ENCODE measurements at places on chromosomes 12 and 14.
A peak's percentile ranks its signal among the peaks of the same experiment; 100 is the strongest.

- DNase-seq = no peak
Measured at GRCh38 chr14:52596320-52596719, 43.7 kb downstream of the GPR137C start.

DNA sequence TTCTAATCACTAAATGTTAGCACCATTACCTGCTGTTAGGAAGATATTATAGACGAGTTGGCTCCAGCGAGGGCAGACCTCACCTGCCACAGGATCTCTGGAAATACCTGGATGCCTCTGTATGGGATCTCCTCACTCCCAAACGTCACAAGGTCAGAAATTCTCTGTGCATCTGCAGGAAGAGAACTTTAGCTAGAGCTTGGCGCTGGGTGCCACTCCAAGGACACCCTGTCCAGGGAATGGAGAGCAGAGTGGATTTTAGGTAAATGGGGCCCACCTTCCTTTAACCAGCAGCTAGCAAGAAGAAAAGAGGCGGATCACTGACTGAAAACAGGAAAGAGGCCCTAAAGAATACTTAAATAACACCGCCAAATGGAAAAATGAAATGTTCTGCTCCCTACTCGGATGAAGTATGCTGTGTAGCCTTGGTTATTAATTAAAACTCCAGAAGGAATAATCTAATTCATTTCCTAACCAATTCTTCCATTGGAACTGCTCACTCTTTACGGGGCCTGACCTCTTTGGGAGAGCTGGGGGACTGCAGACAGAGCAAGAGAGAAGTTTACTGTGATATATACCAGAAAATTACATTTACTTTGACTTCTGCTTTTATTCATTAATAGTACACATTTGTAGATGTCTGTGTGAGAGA is 4.2 kb upstream of the FOXG1 start:
- DNase-seq = no peak

GRCh38 chr12:72723732-72724131 is 451.6 kb downstream of the TRHDE start:
- DNase-seq = no peak

- DNase-seq = no peak
Measured at GRCh38 chr14:68939893-68940613, 39.0 kb downstream of the ACTN1 start.

DNA sequence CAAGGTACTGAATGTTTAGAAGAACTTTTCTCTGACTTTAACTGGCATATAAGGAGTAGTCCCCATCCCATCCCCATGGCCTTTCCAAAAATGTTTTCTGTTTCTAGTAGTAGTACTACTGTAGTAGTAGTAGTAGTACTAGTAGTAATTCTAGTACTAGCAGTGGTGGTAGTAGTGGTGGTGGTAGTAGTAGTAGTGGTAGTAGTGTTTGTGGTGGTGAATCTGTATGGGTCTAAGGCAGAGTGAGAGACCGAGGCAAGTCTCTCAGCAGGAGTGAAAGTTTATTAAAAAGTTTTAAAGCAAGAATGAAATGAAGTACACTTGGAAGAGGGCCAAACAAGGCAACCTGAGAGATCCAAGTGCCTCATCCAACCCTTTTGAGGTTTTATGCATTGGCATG is 58.6 kb downstream of the FOXN4 start:
- no peak for DNase-seq

DNA sequence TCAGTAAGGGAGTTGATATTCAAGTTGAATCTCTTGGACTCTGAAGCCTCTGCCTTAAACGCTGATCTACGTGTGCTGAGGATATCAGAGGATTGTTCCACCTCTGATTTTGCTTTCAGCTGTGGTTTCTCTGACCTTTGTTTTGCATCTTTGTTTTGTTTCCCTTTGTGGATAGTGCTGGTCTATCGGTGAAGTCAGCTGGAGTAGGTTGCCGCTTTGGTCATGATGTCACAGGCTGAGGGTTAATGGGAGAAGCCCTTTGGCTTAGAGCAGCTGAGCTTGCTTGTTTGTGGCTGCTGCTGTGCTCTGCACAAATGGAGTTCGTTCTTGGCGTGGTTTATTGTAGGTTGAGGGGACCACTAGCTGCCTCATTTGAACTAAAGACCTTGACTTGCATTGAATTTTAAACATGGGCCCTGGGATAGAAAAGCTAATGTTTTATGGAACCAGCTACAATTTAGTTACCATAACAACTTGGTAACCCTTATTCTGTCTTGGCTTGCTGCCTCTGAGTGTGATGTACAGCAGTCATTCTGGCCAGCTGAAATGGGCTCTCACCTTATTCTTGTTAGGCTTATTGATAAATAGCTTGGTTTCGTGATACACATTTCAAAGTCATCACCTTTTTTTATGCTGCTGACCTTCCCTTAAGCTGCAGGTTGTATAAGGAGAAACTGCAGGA is 284.5 kb upstream of the E2F7 start:
- no peak for DNase-seq

DNA sequence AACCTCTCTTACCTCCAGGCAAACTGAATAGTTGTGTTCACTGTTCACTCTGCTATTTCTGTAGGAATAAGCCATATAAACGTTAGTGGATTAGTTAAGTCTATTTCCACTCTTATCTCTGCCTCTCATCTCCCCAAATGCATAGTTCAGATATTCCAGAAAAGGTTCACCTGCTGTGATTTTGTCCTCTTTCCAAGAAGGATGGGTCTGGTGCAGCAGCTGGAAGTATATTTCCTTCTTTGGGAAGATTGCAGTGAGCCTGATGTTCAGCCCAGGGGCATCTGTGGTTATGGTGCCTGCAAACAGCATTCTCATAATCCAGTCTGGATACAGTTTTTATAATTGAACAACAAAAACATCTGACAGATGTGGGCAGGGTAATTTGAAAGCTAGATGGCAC is 97.7 kb downstream of the TPH2 start:
- no peak for DNase-seq

- DNase-seq = no peak
Measured at GRCh38 chr12:75823475-75823874, 208.1 kb downstream of the PHLDA1 start.

GRCh38 chr12:2967651-2968050 is 8.5 kb downstream of the TEAD4 start:
- no peak for DNase-seq

DNA sequence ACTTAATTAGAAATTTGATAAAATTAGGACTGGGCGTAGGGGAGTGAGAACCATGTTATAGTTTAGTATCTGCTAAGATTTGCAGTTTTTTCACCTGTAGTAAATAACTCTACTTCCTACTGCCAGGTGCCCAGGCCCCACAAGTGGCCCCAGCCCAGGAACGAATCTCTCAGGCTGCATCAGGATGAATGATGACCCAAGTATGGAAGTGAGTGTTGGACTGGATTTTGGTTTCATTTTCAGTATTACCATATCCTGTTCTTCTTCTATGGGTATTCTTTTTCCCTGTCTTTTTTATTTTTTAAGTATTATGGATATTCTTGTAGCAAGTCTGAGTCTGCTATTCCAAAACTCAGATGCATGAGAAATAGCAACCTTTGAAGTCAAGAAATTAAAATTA is 120.3 kb upstream of the BCAT1 start:
- no peak for DNase-seq

DNA sequence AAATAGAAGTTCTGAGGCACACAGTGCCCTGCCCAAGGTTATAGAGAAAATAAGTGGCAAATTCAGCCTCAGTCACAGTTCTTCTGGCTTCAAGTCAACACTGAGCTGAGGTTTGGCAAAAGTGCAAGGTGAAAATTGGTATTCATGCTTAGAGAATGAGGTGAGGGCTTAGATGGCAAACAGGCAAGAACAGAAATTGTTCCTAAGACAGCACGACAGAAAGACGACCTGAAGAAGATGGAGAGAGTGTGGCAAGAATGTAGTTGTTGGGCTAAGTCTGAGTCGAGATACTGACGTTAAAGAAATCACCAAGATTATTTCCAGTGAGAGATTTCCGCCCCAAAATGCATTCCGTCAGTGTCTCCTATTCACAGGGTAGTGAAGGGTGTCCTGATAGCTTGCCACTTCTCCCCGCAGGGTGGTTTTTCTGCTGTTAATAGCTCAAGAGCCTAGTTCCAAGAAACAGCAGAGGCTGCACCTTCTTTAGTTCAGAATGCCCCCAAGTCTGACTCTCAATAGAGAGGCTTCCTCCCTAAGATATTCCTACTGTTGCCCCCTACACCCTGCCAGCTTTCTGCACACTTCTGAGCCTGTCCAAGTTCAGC is 260.8 kb upstream of the AMIGO2 start:
- DNase-seq = no peak

- no peak for DNase-seq
Measured at GRCh38 chr12:75917715-75918114, 113.9 kb downstream of the PHLDA1 start.

GRCh38 chr12:29317556-29318363 is 63.2 kb downstream of the ERGIC2 start:
- DNase-seq = peak; percentile 58

- no peak for DNase-seq
Measured at GRCh38 chr12:124963211-124963610, 25.7 kb downstream of the DHX37 start.

- DNase-seq = no peak
Measured at GRCh38 chr14:104894331-104895206, 29.5 kb downstream of the CEP170B start.

DNA sequence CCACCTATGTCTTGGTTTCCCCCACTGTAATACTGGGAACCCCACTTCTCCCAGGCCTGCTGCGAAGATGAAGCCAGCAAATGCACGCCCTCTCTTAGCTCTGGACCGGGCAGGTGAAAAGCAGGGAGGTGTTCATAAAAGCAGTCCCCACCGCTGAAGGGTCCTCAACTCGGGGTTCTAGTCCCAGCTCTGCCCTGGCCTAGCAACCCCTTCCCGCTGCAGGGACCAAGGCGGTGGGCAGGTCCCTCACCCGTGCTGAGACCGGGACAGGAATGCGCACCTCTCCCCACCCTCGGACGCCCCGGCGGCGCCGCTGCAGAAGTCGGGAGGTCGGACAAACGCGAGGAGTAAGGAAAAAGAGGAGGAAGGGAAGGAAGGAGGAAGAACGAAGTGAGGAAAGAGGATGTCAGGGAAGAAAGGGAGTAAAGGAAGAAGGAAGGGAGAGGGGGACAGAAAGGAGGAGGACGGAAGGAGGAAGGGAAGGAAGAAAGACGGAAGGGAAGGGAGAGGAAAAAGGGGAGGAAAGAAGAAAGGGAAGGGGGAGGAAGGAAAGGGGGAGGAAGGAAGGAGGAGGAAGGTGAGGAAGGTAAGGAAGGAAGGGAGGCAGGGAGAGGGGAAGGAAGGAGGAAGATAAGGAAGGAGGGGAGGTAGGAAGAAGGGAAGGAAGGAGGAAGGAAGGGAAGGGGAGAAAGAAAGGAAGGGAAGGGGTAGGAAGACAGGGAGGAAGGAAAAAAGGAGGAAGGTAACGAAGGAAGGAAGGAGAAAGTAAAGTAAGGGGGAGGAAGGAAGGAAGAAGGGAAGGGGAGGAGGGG is 701 bp downstream of the SPRING1 start:
- DNase-seq = no peak

DNA sequence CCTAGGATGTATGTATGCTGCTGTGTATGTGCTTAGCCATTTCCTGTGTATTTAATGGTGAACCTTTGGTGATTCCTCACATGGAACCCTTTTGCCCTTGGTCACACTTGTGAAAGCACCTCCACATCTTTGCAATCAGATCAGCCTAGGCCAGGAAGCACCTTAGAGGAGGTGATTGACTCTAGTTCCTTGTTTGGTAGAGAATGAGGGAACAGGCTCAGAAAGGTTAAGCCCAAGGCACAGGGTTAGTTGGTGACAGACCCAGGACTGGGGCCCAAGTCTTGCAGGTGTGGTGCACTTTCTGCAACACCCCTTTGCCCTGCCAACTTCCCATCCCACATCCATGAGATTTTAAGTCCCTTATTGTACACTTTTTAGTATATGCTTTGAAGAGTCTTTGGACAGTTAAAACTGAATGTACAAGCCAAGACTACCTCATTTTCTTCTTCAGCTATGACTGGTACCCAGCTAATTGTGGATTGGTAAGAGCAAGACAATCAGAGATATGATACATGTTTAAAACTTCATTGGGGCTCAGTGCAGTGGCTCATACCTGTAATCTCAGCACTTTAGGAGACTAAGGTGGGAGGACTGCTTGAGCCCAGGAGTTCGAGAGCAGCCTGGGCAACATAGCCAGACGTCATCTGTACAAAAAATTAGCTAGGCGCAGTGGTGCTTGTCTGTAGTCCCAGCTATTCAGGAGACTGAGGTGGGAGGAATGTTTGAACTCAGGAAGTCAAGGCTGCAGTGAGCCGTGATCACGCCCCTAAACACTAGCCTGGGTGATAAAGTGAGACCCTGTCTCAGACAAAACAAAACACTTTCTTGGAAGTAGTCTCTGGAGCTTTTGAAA is 71.1 kb downstream of the RASSF3 start:
- no peak for DNase-seq

DNA sequence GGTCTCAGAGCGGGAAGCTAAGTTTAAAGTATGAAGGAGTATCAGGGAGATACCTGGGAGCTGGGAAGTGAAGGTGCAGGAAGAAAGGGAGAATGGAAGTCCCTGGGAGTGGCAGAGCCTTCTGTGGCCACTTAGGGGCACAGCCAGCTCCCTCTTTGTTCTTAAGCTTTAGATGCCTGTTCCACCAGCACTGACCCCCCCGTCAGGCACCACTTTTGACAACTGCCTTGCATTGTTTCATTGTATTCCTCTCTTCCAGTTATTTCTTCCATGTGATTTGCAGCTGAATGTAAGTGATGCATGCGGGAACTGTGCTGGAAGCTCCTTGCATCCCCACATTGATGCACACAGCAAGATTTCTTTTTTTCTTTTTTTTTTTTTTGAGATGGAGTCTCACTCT is 2.6 kb downstream of the GALNT16 start:
- DNase-seq = no peak

- no peak for DNase-seq
Measured at GRCh38 chr12:6535960-6536847, 1.9 kb downstream of the GAPDH start.

GRCh38 chr12:111578276-111578970 is 20.7 kb downstream of the ATXN2 start:
- no peak for DNase-seq

DNA sequence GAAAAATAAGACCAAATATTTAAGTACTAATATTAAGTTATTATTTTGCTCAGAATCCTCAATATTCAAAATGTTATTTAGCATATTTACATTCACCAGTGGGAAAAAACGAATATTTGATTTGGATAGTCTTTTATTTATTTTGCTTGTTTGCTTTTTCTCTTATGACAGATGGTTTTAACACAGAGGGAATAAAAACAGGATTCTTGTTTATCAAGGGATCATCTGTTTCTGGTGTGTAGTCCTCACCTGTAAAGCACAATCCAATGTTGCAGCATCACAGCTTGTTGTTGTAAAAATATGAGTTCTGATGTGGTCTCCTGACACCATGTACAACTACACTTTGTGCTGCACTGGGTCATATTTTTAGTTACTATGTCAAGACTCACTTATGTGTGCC is 103.9 kb downstream of the AVPR1A start:
- DNase-seq = no peak
